Heart left ventricle (tissue), 16 donors: ENCODE measurements at places on chromosomes 16 and 17. TPM values are rescaled to one million over a fixed set of nuclear protein-coding genes. Genes with fewer than 3 reads are reported as not detected.

The KCNJ2 gene
- 24.7 TPM for polyA plus RNA-seq

DNA sequence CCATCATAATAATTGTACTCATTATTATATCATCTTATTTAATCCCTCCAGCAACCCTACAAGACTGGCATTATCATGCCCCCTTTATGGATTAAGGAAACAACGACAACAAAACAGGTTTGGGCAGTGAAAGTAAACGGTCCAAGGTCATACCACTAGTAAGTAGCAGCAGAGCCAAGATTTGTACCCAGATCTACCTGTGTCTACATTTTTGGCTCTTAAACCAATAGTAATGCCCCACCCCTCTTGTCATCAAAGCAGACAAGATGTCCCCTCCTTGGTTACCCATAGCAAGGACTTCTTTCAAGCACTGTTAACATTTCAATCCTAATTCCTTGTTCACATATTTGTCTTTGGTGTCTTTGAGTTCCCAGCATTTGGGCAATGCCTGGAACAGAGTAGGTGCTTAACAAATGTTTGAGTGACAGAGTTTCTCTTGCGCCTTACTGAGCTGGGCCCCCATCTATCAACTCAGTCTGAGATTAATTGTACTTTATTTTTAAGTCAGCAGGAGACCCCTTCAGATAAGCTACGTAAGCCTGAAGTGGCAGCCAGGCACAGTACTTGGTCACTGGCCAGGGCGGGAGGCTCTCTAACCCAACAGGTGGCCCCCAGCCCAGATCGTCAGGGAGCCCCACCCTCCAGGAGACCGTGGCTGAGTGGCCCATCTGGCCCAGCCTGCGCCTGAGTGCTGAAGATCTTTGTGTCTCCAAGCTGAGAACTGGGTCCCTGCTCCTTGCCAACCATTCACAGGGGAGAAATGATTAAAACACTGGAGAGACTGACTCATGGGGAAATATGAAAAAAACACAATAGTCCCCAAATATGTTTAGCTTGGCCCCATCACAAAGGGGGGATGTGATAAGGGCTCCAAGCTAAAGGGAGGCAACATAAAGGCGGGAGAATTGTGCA lies 75.8 kb downstream of the AXIN2 start:
- peak overlapping the region; percentile 33 for H3K27ac ChIP-seq
- no peaks in the 10 kb centered on the region for H3K36me3 ChIP-seq
- no peaks in the 10 kb centered on the region for H3K27me3 ChIP-seq
- no peak overlapping the region for H3K4me3 ChIP-seq

GRCh38 chr17:15238676-15239422 lies 26.3 kb downstream of the PMP22 start:
- H3K4me3 ChIP-seq = no peak overlapping the region
- DNase-seq = no peak

The GH1 gene
- not detected for polyA plus RNA-seq

The C17orf67 gene
- 0.14 TPM for polyA plus RNA-seq

GRCh38 chr16:67939507-67940445 lies 3.1 kb upstream of the PSMB10 start:
- H3K27me3 ChIP-seq = no peaks in the 10 kb centered on the region
- H3K4me1 ChIP-seq = peaks cover 19% of the 10 kb centered on the region
- H3K36me3 ChIP-seq = peaks cover 56% of the 10 kb centered on the region
